ENCODE measurements at places on chromosomes 1 and 21. TPM values are rescaled to one million over a fixed set of nuclear protein-coding genes. Genes with fewer than 3 reads are reported as not detected.

F13B gene
- 2.3 TPM for total RNA-seq

ZNF684 gene
- 4.4 TPM for total RNA-seq

SPATA21 gene
- total RNA-seq = not detected

NBPF10 gene
- 3.9 TPM for total RNA-seq

RHEX gene
- 11.3 TPM for total RNA-seq

C21orf58 gene
- 4.4 TPM for total RNA-seq

GPR157 gene
- 8.3 TPM for total RNA-seq

TCP10L gene
- total RNA-seq = 2.1 TPM

SPRR2A gene
- total RNA-seq = not detected

RGS7 gene
- total RNA-seq = 0.81 TPM

SERBP1 gene
- total RNA-seq = 145 TPM

TNFRSF8 gene
- 2.3 TPM for total RNA-seq

GRCh38 chr21:33132054-33132453 is 62.1 kb downstream of the OLIG1 start:
- no peak for DNase-seq

- DNase-seq = no peak
Observed at GRCh38 chr1:86370601-86371022, 25.5 kb downstream of the ODF2L start.

GRCh38 chr1:59057211-59057694 is 239.6 kb upstream of the FGGY start:
- peak; percentile 70 for DNase-seq

DNA sequence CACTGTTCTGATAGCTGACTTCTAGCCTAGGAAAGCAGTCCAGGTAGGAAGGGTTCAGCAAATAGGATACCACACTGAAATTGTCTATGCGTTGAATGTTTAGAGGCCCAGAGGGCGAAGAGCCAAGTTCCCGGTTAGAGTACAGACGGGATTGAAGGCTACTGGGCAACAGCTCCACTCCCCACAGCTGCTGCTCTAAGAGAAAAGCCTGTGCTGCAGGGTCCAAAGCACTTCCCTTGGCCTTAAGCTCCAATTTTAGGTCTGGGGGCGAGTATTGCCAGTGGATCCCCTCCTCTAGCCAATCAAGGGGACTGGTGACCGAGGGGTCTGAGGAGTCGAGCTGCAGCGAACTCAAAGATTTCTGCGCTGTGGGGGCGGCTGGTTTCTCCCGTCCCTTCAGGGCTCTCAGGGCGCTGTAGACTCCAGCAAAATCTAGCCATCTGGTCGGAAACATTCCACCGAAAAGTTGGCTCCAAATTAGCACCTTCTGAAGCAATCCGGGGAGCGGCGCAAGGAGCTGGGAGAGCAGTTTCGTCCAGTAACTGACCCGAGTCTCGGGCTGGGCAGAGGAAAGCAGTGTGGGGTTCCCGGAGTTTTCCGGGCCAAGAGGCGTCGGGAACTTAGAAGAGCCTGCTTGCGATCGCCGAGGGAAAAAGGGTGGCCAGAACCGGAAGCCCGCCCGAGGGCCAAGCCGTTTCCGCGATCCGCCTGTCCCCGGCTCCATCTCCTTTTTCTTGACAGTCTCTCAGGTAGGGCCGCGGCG is 748 bp downstream of the PPP1R15B start:
- DNase-seq = peak; percentile 35

GRCh38 chr21:24594082-24594481 is 1013.2 kb downstream of the MRPL39 start:
- no peak for DNase-seq

DNA sequence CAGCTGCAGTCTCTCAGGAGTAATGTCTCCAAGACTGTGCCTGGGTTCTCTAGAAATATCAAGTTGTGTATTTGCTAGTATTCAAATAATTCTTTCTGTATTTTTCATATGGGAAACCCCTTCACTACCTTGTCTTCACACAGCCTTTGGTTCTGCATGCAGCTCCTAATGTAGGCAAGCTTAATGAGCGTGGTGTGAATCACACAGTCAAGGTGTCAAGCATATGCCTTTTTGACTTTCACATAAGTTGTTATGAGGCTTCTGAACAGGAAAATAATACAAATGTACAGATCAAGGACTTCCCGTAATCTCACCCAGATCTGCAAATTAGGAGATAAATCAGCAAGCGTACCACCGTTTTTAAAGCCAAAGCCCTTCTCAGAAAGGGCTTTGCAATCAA is at the start of gene FCRL3:
Gene FCRL3 (minus strand): TSS at position 38 of the 400 bp plus-strand sequence. CDS start 280 bp downstream, outside the sequence.
- DNase-seq = no peak

- no peak for DNase-seq
Observed at GRCh38 chr1:178352790-178353416, 143.9 kb downstream of the CLEC20A start.

- DNase-seq = no peak
Observed at GRCh38 chr1:1996207-1996651, 7.4 kb downstream of the CFAP74 start.

GRCh38 chr1:167737169-167737568 is 15.4 kb downstream of the MPZL1 start:
- no peak for DNase-seq

GRCh38 chr1:55052221-55053142 is 13.1 kb downstream of the PCSK9 start:
- no peak for DNase-seq

GRCh38 chr21:42311160-42311559 is 4.0 kb downstream of the TFF3 start:
- DNase-seq = no peak

DNA sequence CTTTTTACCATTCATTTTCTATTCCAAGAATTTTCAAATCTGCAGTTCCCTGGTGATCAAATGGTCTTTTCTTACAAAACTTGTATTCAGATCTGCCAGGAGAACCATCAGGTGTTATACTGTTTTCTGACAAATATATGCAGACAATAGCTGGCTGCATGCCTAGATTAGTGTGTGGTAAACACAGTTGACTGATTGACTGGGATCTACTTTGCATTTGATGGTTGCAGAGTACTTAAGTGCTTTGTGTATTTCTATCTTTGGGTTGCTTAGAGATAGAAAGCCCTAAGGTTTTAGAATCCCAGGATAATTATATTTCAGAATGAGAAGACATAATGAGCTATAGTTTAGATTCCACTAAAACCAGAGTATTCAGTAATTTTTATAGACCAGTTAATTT is 102.0 kb upstream of the CHODL start:
- no peak for DNase-seq

- DNase-seq = no peak
Observed at GRCh38 chr1:233675446-233675845, 61.5 kb downstream of the KCNK1 start.

DNA sequence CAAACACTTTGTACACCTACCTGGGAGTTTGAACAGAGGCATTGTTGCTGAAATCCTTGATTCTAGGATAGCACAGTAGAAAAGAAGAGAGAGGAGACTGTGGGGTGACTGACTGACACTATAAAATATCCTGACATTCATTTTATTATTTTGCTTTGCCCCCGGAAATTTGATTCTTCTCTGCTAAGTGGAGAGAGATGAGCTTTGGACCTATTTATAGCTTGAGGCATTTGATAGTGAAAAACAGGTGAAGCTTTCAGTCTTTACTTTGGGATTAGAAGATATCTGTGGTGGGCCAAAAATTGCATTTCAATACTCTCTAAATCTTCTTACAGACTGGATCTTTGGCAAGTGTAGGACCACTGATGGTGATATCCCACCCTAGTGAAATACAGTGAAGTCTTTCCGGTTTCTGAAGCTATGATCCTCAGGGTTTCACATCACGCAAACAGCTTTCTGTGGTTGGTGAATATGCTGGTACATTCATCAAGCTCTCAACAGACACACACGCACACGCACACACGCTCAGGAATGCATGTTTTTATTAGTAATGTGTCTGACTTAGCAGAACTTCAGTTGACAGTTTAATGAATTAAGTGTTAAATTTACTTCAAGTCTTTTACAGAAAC is at the start of gene AMPD1:
Gene AMPD1 (minus strand): TSS at position 117 of the 629 bp plus-strand sequence. CDS start 75 bp downstream, at position 42.
- no peak for DNase-seq

GRCh38 chr1:158049853-158050252 is 56.4 kb downstream of the KIRREL1 start:
- no peak for DNase-seq

DNA sequence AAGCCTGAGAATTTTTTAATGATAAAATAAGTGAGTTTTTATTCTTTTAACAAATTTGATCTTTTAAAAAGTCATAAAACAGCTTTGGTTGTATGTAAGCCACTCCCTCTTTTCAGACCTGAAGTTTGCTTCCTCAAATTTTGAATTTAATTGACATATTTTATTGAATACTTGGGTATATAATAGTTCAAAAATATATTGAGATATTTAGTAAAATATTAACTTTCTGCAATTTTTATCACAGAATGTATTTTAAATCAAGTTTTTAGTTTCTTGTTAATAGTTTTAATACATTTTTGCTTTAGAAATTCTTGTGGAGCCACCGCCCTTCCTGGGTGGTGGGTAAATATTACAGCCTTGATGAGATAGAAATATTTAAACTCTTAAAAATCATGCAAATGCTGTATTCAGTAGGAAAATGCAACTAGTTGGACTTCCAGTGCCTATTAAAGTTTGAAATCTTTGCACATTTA is 867 bp downstream of the PTPRC start:
- no peak for DNase-seq

- no peak for DNase-seq
Observed at GRCh38 chr1:114384922-114385321, 126.1 kb downstream of the TRIM33 start.

GRCh38 chr21:36989699-36990507 is 16.6 kb upstream of the RIPPLY3 start:
- DNase-seq = peak; percentile 92

- no peak for DNase-seq
Observed at GRCh38 chr21:41725421-41726031, 41.3 kb downstream of the RIPK4 start.

GRCh38 chr1:183472488-183473216 is at the start of gene SMG7:
Gene SMG7 (plus strand): TSS chr1:183472499. CDS start chr1:183472621, 122 bp downstream.
- DNase-seq = peak; percentile 19

DNA sequence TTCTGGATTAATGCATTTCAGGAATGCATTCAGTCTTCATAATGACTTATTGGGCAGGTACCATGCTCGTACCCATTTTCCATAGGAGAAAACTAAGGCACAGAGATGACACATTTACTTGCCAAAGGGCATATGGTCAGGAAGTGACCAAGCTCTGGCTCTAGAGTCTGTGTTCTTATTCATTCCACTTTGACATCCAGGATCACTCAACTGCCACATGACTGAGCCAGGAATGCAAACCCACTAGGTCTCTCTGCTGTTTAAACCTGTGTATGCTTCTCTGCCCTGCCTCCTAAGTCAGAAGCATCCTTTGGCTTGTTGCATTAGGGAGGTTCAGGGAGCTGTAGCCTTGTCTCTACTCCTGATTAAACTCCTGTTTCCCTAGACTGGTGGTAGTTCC is 7.5 kb downstream of the KAZN start:
- no peak for DNase-seq

DNA sequence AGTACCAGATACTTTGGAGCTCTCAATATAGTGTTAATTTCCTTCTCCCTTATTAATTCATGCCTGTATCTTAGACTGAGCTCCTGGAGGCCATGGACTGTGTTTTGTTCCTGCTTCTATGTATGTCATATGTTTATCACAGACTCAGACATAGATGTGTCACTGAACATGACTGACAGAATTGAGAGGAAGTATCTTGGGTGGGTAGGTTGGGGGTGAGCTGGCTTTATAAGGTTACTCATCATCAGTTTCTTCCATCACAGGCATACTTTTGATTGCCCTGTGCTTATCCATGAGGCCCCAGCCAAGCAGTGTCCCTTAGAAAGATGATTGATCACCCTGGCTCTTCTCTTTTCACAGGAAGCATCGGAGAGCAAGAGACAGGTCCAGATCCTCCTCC is 5.6 kb upstream of the SH3D21 start:
- no peak for DNase-seq

DNA sequence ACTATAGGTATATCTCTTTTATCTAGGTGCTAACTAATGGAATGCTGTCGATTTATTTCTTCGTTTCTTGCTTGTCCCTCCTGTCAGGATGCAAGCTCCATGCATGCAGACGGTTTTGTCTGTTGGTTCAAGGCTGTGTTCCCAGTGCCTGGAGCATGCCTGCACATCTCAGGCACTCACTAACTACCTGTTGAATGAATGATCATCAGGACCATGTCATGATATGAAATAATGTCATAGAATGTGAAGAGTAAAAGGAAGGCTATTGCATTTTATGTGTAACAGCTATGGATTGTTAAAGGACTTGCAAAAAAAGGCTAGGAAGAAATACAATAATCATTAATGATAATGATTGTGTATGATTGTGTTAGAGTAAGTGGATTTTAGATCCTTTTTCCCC is 4.2 kb downstream of the GPR25 start:
- peak; percentile 5 for DNase-seq

- DNase-seq = no peak
Observed at GRCh38 chr1:39789571-39790110, 976 bp upstream of the BMP8B start.

- DNase-seq = peak; percentile 88
Observed at GRCh38 chr1:156053768-156054499, at the start of gene UBQLN4. Gene UBQLN4 (minus strand): TSS chr1:156053798. CDS start chr1:156053701, 97 bp downstream.

- no peak for DNase-seq
Observed at GRCh38 chr1:33516891-33517567, 44.6 kb downstream of the ZSCAN20 start.

DNA sequence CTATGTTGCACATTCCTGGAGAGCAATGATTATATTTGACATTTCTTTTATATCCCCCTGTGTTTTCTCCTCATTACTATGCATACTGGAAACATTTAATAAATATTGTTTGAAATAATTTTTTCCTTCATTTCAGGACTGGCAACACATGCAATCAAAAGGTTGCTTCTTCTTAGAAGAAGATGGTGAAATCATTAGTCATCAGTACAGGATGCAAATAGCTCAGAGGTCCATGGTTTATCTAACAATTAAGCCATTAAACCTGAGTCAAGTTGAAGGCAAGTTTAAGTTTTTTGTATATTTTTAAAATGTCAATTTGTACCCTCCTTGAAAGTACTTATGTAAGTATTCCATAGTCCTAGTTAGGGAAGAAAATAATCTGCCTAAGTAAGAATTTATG is 22.5 kb downstream of the EFCAB7 start:
- DNase-seq = no peak

GRCh38 chr1:11099310-11100148 is at the start of gene EXOSC10:
Gene EXOSC10 (minus strand): TSS chr1:11099869. CDS start chr1:11099831, 38 bp downstream.
- DNase-seq = peak; percentile 94

DNA sequence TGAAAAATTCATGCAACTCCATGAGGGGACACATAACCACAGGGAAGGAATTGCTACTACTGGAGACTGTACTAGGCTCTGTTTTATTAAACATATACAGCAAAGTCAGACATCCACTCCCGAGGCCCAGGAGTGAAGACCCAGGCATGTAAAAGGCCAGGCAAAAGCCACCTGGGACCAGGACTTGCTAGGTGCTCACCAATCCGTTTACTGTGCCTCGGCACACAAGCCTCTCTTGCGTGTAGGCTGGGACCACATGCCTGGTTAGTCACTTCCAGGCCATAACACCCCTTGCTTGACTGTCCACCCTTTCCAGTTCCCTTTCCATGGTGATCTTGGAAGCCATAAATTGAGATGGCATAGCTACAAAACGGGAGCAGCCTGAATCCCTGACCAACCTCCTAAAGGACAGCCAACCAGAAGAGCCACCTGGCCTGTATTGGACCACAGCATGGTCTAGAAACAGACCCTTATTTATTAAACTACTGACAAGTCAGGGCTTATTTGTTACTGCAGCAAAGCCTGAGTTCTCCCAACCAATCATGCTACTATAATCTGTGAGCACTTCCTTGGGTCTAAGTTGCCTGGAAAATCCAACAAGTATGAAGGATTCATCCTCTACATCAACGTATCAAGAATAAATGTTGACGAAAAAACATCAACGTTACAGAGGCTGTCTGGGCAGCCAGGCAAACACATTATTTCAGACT is 39.7 kb downstream of the URB1 start:
- DNase-seq = no peak

- no peak for DNase-seq
Observed at GRCh38 chr1:229480495-229480894, 27.6 kb downstream of the NUP133 start.

- no peak for DNase-seq
Observed at GRCh38 chr1:19062258-19063029, 106.0 kb upstream of the IFFO2 start.
